ENCODE measurements at places on chromosomes 12 and 14.

DNA sequence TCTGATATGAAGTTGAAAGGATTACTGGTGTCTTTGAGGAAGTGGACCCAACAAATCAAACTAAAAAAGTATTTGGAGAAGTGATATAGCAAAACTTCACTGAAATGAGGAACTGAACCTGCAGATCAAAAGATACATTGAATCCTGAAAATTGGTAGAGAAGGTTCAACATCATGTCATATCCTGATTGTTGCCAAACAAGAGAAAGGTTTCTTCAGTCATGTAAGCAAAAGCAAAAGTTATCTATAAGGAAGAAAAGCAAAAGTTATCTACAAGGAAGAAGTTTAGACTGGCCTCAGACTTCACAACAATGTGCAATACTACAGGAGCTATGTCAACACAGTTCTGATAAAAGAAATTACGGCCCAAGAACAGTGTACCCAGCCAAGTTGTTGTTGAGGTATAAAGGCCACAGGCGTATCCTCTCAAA is 142.7 kb downstream of the RAD51B start:
- no peak for DNase-seq

- DNase-seq = no peak
Measured at GRCh38 chr12:76308866-76309265, 39.3 kb downstream of the BBS10 start.

GRCh38 chr14:24068711-24069410 is 2.5 kb upstream of the CPNE6 start:
- DNase-seq = no peak

DNA sequence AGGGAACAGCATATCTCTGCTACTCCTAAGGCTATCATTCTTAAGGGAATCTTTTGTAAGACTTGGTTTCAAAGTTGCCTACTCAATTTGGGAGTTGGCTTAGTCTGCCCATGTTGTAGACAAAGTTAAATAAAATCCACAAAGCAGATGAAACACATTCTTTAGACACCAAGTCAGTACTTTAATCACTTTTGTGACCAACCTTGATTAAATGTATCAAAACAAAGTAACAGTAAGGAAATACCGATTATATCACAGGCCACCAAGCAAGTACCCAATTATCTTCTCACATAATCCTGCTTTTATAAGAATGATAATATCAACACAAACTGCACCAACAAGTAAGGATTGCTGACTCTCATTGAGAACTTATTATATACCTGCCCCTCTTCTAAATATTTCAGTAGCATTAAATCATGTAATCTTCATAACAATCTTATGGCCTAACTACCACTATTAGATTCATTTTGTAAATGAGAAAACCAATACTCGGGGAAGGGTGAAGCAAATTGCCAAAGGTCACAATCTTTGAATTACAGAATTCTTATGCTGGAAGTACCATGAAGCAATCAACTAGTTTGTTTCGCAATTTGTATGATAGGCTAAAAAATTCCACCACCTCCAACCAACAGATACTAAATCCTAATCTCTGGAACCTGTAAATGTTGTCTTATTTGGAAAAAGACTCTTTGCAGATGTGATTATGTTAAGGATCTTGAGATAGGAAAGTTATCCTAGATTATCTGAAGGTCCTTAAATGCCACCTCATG is 12.6 kb upstream of the DIO2 start:
- DNase-seq = no peak

DNA sequence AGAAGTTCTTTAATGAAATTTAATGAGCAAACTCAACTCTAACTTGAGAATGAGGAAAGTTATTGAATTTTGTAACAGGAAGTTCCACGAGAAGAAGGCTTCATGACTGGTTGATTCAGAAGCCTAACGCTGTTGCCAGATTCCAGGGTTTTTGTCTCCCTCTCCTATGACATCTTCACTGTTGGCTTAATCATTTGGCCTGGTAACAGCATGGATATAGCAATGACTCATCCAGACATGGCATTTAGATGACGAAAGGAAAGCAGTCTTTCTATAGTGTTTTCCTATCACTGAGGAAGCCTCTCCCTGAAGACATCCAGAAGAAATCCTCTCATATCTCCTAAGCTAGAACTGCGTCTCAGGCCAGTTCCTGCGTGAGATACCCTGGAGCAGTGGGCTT is 9.4 kb upstream of the KCNA1 start:
- DNase-seq = no peak

GRCh38 chr14:26855077-26855753 is 257.4 kb upstream of the NOVA1 start:
- DNase-seq = no peak

GRCh38 chr12:52036587-52037171 is 14.6 kb upstream of the NR4A1 start:
- peak; percentile 77 for DNase-seq

- no peak for DNase-seq
Measured at GRCh38 chr14:51929166-51929565, 60.2 kb upstream of the RTRAF start.

DNA sequence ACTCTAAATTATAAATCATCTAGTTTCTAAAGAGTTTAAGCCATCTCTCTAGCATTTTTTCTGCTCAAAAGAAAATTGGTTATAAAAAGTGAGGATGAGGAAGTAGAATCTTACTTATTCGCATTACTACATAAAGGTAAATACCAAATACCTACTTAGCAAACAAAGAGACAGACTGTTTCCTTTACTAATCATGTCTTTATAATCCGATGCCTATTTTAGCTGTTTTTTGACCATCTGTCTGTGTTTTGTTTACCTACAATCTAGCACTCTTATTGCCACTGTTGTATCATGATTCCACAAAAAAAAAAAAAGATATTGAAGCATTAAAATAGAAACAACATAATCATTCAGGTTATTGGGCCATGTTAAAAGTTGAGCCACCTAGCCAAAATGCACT is 396.2 kb downstream of the PAWR start:
- DNase-seq = no peak

GRCh38 chr12:124757329-124757728 is 106.3 kb downstream of the SCARB1 start:
- no peak for DNase-seq

DNA sequence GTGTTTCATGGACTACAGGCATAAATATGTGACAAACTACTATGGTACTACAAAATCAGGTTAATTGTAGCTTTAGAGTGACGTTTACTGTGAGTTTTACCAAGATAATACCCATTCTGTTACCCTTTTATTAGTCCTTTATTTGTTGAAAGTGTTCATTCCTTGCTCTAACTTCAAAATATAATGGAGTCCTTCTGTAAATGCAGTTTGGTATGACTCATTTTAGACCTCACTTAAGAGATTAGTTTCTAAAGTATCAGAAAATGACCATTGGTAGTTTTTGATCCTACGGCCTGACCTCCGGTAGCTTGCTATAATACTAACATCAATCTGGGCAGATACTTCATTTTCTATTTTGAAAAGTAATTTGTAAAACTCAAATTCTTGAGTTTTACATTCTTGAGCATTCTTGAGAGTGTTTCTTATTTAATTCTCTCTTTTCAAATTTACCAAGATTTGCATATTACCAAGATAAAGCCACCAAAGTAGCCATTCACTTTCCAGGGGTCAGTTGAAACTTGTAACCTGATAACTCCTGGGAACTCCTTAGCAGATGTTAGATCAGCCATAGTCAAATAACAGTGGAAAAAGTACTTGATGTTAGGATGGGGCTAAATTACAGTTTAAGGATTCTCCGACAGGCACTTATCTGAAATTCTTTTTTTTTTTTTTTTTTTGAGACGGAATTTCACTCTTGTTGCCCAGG is 4.2 kb downstream of the HSPA2 start:
- DNase-seq = no peak

DNA sequence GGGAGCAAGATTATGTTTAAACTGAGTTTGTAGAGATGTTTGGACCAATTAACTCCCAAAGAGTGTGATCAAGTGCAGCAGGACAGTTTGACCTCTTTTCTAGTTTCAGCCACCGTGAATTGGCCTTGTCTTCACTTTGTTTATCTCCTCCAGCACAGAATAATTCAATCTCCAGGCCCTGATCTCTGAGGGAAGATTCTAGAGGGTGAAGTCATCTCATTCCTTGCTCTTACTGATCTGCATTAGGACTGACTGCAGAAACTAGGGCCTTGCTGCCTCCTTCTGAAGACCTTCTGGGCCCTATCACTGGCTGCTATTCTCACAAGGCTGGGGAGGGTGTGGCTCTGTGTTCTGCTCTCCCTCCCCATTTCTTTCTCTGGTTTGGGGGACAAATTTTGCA is 29.4 kb downstream of the C12orf75 start:
- no peak for DNase-seq

DNA sequence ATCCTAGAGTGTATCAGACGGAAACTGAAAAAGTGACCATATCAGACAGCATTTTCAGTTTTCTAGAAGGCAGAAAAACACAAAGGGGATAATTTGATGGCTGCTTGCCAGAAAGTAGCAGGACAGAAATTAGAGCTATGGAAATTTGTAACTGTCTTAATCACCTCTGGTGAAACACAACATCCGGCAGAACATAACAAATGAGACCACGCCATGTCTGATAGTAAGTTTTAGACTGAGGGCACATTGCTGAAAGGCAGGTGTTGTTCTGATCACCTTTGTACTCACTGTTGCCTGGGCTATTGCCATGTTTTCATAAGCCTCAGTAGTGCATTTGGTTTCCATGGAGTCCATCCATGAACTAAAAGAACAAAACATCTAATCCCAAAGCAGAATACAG is 290.3 kb downstream of the PAWR start:
- DNase-seq = no peak

GRCh38 chr12:108231109-108231905 is 102.2 kb downstream of the WSCD2 start:
- no peak for DNase-seq

GRCh38 chr12:74334780-74335179 is 202.9 kb upstream of the ATXN7L3B start:
- no peak for DNase-seq

- DNase-seq = no peak
Measured at GRCh38 chr14:57998766-57999165, 132.9 kb upstream of the SLC35F4 start.

GRCh38 chr14:76776428-76777251 is 15.4 kb downstream of the VASH1 start:
- no peak for DNase-seq

GRCh38 chr12:32836710-32837109 is 59.9 kb downstream of the PKP2 start:
- DNase-seq = no peak

GRCh38 chr14:87869619-87870583 is 123.1 kb downstream of the GALC start:
- no peak for DNase-seq

DNA sequence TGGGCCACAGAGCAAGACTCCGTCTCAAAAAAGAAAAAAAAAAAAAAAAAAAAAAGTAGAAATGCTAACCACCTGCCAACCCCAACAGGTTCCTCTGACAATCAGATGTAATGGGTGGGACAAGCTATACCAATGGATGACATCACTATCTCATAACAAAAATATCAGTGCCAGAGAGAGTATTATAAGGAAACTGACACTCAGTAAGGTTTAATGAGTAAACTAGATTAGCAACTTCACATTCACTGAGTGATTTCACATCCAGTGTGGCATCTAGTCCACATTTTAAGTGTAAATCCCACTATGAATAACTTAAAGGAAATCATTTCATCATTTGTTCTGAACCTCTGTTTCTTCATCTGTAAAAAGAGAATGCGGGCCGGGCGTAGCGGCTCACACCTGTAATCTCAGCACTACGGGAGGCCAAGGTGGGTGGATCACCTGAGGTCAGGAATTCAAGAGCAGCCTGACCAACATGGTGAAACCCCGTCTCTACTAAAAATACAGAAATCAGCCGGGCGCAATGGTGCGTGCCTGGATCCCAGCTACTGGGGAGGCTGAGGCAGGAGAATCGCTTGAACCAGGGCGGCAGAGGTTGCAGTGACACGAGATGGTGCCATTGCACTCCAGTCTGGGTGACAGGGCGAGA is 1.8 kb downstream of the SART3 start:
- no peak for DNase-seq

DNA sequence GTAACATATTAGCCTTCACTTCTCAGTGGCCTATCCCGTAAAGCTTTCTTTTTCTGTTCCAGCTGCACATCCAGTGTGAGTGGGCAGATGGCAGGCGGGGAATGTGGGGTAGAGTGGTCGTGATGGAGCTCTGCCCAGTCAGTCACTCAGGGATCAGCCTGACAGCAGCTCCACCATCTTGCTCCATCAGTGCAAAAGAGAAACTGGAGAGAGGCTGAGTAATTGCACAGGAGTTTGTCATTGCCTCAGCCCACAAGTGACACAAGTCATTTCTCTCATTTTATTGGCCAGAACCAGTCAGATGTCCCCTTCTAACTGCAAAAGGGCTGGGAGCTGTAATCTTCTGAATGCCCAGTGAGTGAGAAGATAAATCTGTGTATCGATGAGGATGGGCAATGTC is 66.5 kb downstream of the ATP23 start:
- no peak for DNase-seq

GRCh38 chr12:82411546-82412230 is 53.4 kb downstream of the METTL25 start:
- no peak for DNase-seq

DNA sequence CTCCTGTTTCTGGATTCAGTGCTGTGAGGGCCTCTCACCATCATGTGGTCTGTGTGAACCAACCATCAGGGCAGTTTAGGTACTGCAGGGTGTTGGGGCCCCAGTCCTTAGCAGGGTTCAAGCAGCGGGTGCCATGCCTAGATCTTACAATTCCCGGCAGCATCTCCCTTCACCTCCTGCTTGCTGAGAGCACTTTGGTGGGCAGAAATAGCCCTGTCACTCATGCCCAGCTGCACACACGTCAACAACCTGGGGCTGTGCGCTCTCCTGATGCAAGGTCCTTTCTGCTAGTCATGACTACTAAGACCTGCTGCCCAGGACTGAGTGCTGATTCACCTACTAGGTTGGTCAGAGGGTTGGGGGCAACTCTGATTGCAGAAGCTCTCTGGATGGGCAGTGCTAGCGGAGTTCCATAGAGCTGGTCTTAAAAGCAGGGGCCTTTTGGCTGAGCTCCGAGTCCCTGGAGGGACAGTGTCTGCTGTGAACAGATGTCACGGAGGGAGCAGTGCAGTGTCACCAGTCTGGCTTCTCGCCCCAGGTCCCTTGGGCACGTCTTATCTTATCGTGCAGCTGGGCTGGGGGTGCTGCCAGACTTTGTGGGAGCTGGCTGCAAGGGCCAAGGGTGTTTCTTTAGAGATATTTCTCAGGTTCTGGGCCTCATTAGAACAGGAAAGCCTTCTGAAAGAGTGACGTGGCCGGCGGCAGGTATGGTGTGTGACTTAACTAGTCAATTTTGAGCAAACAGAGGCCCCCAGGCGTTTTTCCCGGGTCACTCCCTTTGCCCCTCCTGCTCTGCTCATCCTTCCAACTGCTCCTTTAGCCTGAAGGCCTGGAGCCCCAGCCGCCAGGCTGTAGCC is 71.8 kb downstream of the NINJ2 start:
- DNase-seq = no peak

GRCh38 chr14:99523704-99524055 is 42.5 kb downstream of the CCNK start:
- DNase-seq = no peak

DNA sequence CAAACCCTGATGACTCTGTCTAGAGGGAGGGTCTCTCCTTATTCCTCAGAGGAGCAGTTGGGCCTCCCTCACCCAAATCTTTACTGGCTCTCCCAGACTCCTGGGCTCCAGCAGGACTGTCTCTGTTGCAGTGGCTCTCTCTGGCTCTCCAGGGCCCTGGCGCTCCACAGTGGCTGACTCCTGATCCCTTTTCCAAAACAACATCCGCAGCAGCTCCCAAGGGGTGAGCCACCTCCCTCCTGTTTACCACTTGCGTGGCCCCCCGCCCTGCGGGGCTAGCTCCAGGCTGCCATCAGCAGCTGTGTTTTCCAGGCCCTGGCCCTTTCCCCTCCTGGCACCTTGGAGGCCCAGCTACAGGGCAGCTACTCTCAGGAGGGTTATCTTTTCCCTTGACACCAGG is 123.5 kb downstream of the CALM1 start:
- no peak for DNase-seq
